Fibroblast of upper back skin (primary cell): ENCODE measurements at places on chromosomes 12 and 14.

DNA sequence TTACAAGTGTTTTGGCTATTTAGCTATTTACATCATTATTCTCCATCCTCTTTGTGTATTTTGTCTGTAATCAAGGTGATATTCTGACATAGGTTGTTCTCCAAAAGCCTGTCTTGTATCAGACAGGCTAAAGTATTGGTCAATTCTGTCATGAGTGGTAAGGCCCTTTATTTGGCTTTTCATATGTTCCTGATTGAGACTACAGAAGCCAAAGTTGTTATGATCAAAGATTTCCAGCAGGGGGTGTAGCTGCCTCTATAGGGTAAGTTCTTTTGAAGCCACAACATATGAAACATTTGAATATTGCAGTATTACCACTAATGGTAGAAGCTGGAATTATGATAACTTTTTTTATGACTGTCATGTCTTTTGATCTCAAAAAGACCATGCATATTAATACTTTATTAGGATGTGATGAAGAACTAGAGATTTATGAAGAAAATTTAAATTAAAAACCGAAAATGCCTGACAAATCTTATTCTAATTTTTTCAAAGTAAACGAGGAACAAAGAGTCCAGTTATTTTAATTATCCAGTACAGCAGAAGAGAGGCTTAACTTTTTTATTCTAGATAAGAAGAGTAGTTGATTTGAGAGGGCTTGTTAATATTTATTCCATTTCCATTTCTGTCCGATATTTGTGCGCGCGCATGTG, 3.4 kb upstream of the ARHGAP5 start:
- peak; percentile 85 for DNase-seq

GRCh38 chr12:93122569-93123091, 193.5 kb upstream of the EEA1 start:
- no peak for DNase-seq

DNA sequence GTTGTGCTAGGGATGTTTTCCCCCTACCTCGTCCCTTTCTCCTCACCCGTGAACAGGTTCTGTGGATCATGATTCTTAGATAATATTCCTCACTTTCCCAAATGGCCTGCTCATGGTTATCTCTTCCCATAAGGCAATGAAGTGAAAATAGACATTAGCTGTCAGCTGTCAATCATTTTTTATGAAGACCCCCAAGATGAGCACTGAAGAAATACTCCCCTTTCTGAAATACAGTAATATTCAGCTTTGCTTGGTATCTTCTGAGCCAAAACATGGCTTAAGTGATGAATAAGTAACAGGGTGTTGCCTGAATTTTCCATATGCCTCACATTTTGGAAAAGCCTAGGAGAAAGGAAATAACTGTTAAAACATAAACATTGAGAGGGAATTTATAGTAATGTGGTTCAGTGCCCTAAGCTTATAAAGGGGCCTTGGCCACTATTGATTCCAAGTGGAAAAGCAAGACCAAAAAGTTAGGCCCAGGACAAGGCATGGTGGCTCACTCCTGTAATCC, 70.7 kb upstream of the NAP1L1 start:
- DNase-seq, result no peak

DNA sequence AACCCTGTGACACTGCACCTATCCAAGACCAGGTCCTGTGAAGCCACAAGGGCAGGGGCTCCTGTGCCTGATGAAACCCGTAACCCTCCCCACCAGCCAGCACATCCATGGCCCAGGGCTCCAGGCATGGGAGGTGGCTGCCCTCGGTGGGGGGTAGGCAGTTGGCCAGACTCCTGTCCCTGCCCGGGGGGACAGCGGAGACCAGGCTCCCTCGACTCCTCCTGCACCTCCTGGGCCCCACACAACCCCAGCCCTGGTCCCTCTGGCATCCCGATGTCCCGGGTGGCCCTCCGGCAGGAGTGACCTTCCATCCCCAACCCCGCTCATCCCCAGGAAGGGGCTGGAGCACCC, 11.4 kb downstream of the AKT1 start:
- DNase-seq, result no peak

GRCh38 chr12:53476769-53477209, 22.5 kb downstream of the MAP3K12 start:
- DNase-seq, result peak; percentile 46

DNA sequence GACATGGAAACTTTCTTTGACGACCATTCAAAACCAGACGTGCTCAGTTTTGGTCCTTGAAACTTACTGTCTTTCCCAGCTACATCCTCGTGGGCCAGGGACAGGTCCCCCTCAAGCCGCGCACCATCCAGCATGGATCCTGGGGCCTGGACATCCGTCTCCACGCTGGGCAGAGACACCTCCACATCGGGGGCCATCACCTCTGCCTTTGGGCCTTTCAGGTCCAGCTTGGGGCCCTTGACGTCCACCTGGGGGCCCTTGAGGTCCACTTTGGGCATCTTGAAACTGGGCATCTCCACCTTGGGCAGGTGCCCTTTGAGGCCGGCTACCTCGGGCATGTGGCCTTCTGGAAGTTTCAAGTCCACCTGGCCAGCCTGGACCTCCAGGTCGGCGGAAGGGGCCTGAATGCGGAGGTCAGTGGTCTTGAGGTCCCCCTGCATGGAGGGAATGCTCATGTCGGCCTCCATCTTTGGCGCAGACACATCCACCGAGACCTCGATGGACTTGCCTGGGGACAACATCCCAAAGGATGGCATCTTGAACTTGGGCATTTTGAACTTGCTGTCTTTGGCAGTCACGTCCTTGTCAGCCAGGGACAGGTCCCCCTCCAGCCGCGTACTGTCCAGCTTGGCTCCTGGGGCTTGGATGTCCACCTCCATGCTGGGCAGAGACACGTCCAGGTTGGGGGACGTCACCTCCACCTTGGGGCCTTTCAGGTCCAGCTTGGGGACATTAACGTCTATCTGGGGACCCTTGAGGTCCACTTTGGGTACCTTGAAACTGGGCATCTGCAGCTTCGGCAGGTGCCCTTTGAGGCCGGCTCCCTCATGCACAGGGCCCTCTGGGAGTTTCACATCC, 17.1 kb downstream of the PLD4 start:
- no peak for DNase-seq

- DNase-seq, result no peak
These were observed 544.7 kb downstream of the ETNK1 start for GRCh38 chr12:23169696-23170013.

- peak; percentile 24 for DNase-seq
These were observed 702 bp downstream of the FAM222A start for GRCh38 chr12:109714141-109714912.

- no peak for DNase-seq
These were observed 55.0 kb downstream of the AP5M1 start for GRCh38 chr14:57323721-57324120.

DNA sequence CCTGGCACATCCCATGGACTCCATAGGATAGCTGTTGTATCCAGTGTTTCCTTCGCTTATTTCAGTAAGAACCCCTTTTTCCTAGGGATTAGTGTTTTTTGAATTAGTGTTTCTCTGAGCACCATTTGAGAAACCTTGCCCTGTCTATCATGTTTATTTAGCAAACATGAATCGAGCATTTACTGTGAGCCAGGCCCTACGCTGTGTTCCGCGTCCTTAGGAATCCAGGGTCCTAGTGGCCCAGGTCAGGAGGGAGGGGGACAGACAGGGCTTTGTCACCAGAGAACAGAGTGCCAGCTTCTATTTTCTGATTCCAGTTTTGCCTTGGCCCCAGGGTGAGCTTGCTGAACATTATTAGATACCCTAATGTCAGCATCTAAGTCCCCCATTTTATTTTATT, 2.5 kb downstream of the TEAD4 start:
- no peak for DNase-seq

DNA sequence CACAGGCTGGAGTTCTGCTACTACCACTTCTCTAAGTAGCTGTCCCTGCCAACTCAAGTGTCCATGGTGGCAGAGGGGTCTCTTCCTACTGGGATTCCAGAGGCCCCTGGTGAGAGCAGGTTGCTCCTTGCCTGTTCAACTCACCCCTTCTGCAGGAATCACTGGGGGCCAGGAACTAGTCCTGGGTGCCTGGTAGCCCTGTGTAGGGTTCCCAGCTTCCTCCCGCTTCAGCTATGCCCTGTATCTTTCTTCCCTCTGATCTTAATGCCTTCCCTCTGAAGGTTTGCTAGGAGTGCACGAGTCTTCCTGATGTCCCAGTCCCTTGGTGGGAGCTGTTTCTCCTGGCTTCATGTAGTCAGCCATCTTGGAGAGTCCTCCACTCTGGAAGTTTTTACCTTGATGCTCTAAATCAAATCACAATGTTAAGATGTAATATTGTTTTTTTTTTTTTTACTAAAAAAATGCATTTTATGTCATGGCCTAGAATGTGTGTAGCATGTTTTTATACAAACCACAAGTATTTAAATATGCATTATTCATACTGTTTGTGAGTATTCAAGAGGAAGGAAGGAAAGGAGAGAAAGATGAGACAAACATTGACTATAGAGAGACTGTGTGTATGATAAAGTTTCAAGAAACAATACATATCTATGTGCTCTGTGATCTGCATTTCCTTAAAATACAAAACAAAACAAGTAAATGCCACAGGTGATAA, 54.7 kb downstream of the FRS2 start:
- peak; percentile 53 for DNase-seq

- DNase-seq, result no peak
These were observed 5.4 kb downstream of the TMEM117 start for GRCh38 chr12:43841253-43841652.

DNA sequence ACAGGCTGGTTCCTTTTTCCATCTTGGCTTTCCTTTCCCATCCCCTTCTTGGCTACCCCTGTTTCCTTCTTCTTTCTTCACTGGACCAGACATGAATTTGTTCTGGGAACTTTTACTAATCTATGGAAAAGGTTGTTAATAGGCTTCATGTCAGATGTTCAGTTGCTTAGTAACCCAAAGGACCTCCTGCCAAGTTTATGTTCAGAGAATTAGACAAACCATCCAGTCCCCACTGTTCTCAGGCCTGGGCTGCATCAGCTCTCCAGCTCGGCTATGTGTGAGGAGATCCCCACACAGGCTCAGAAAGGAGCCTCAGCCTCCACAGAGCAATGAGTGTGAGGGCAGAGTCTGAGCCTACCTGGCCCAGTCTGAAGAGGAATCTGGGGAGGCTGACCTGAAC, 78.0 kb downstream of the AKAP6 start:
- peak; percentile 35 for DNase-seq

DNA sequence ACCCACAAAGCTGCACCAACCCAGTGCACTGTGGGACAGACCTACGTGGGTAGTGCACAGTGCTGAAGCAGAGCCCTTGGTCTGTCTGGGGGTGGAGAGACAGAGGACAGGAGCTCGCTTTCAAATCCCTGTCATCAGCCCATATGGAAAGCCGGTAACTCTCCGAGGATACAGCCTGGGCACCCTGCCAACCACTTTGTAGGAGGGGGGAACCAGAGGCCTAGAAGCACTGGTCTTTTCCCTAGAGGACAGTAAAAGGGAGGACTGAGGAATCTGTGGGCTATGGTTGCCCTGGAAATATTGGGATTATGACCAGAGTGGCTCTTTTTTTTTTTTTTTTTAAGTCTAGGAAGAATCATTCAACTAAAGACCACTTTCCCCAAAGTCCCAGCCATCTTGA, 74.3 kb downstream of the MAP3K9 start:
- peak; percentile 50 for DNase-seq

- peak; percentile 6 for DNase-seq
These were observed 1.1 kb upstream of the RFX4 start for GRCh38 chr12:106581543-106582248.
